Activated T-helper 17 cell treated with anti-CD3 and anti-CD28 coated beads, Interleukin-2, amount 50 U/mL, for 72 hours (primary cell): ENCODE measurements at places on chromosomes 16 and 17.

- peaks cover 16% of the 10 kb centered on the region for H3K4me1 ChIP-seq
- H3K4me3 ChIP-seq = peak overlapping the region; percentile 63
- peak; percentile 42 for ATAC-seq
- peak overlapping the region; percentile 86 for H3K27ac ChIP-seq
These were observed 17.0 kb upstream of the LHX1 start for GRCh38 chr17:36920032-36921005.

DNA sequence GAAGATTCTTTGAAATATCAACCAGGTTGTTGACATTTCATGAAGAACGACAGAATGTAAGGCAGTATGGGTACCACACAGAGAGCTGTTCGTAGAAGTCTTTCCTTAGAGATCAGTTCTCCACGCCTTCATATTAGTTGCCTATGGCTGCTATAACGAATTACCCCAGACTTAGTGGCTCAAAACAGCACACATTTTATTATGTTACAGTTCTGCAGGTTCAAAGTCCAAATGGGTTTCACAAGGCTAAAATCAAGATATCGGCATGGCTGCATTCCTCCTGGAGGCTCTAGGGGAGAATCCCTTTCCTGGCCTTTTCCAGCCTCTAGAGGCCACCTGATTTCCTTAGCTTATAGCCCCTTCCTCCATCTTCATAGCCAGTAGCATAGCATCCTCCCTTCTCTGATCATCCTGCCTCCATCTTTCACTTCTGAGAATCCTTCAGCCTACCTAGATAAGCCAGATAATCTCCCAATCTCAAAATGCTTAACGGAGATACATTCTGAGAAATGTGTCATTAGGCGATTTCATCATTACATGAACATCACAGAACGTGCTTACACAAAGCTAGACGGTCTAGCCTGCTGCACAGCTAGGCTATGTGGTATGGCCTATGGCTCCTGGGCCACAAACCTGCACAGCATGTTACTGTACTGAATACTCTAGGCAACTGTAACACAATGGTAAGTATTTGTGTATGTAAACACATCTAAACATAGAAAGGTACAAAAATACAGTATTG, 26.0 kb downstream of the ERCC4 start:
- peaks cover 65% of the 10 kb centered on the region for H3K36me3 ChIP-seq
- H3K4me1 ChIP-seq = no peaks in the 10 kb centered on the region
- H3K27me3 ChIP-seq = no peaks in the 10 kb centered on the region
- peak overlapping the region; percentile 16 for H3K27ac ChIP-seq
- no peak for ATAC-seq

- H3K4me1 ChIP-seq = no peaks in the 10 kb centered on the region
- no peak overlapping the region for H3K27ac ChIP-seq
- peaks cover 10% of the 10 kb centered on the region for H3K27me3 ChIP-seq
- H3K4me3 ChIP-seq = no peak overlapping the region
- H3K36me3 ChIP-seq = no peaks in the 10 kb centered on the region
These were observed 48.7 kb upstream of the NLK start for GRCh38 chr17:27993723-27994310.

GRCh38 chr16:77206533-77206932, 7.3 kb downstream of the SYCE1L start:
- peaks cover 4% of the 10 kb centered on the region for H3K36me3 ChIP-seq
- H3K27ac ChIP-seq = no peak overlapping the region
- no peak for ATAC-seq
- H3K4me1 ChIP-seq = peaks cover 6% of the 10 kb centered on the region
- no peak overlapping the region for H3K4me3 ChIP-seq

- H3K36me3 ChIP-seq = peaks cover 61% of the 10 kb centered on the region
- peak; percentile 26 for ATAC-seq
- H3K27ac ChIP-seq = no peak overlapping the region
- no peaks in the 10 kb centered on the region for H3K27me3 ChIP-seq
These were observed 90.7 kb downstream of the TIMM22 start for GRCh38 chr17:1087381-1088241.

DNA sequence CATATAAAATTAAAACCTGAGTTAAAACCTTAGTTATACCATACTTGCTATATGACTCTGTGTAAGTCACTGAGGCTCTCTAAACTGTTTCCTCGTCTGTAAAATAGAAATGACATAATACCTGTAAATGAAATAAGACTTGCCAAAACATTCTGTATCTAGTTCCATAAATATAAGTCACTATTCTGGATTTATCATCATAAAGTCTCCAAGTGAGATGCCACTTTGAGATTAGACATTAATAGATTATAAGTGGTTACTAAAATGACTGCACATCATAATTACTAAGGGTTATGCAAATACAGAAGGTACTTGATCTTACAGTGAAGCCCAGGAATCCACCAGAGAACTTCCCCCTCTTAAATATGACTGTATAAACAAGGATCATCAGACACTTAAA, 12.0 kb upstream of the BRIP1 start:
- no peaks in the 10 kb centered on the region for H3K27me3 ChIP-seq
- H3K4me1 ChIP-seq = peaks cover 4% of the 10 kb centered on the region
- no peak overlapping the region for H3K4me3 ChIP-seq
- peaks cover 84% of the 10 kb centered on the region for H3K36me3 ChIP-seq
- ATAC-seq = peak; percentile 77

GRCh38 chr16:89920723-89921122, 2.1 kb downstream of the MC1R start:
- no peak for ATAC-seq
- H3K27ac ChIP-seq = no peak overlapping the region
- peaks cover 10% of the 10 kb centered on the region for H3K27me3 ChIP-seq
- no peak overlapping the region for H3K4me3 ChIP-seq

- peaks cover 42% of the 10 kb centered on the region for H3K36me3 ChIP-seq
- no peak overlapping the region for H3K4me3 ChIP-seq
- H3K4me1 ChIP-seq = no peaks in the 10 kb centered on the region
- ATAC-seq = no peak
These were observed 30.8 kb downstream of the AXIN2 start for GRCh38 chr17:65530523-65531255.

- no peak overlapping the region for H3K27ac ChIP-seq
- ATAC-seq = no peak
- H3K36me3 ChIP-seq = peaks cover 45% of the 10 kb centered on the region
- H3K4me1 ChIP-seq = no peaks in the 10 kb centered on the region
- no peaks in the 10 kb centered on the region for H3K27me3 ChIP-seq
These were observed 57.9 kb upstream of the SLC12A3 start for GRCh38 chr16:56807011-56807675.

DNA sequence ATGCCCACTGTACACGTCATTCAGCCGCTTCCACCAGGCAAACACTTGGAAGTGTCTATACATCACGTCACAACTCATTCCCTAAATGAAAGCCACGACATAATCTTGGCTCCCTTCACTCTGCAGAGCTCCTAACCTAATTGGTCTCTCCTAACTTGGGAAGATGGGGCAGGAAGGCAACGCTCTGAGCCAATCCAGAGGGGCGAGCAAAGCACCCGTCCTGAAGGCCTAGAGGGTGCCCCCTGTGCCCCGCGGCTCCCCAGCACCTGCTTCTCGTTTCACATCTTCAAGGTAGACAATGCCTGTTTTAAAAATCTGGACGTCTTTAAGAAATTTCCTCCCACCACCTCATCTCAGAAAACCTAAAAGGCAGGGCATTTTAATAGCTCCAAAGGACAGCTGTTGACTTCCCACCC, 1.0 kb downstream of the CSNK2A2 start:
- H3K27ac ChIP-seq = peak overlapping the region; percentile 88
- H3K4me3 ChIP-seq = peak overlapping the region; percentile 91
- peaks cover 8% of the 10 kb centered on the region for H3K27me3 ChIP-seq
- H3K4me1 ChIP-seq = peaks cover 34% of the 10 kb centered on the region
- ATAC-seq = no peak

GRCh38 chr17:63700528-63701455, 867 bp upstream of the LIMD2 start:
- peak; percentile 6 for ATAC-seq
- H3K4me3 ChIP-seq = peak overlapping the region; percentile 95
- peaks cover 64% of the 10 kb centered on the region for H3K36me3 ChIP-seq
- peak overlapping the region; percentile 94 for H3K27ac ChIP-seq
- no peaks in the 10 kb centered on the region for H3K27me3 ChIP-seq
